ENCODE measurements at places on chromosomes 5 and 9.

- no peak for DNase-seq
Observed at GRCh38 chr9:1171546-1171945, 121.4 kb downstream of the DMRT2 start.

GRCh38 chr5:68233075-68233474 lies 17.5 kb downstream of the PIK3R1 start:
- DNase-seq, result no peak

DNA sequence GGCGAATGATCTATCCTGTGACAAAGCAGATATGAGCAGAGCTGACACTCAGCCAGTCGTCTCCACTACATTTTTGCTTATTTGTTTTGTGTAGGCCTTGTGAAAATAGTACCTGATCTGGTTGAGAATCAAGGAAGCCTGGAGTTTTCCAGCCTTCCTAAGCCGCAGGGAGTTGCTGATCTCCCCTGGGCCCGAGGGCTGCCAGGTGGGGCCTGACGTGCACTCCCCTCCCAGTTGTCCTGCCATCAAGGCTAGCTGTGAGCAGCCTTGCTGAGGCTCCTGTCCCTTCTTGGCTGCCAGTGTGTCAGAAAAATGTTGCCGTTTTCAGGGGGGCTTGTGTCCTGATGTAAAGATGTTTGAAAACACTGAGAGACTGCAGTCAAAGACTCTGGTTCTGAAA lies 102.4 kb downstream of the SMARCA2 start:
- no peak for DNase-seq

GRCh38 chr9:84340535-84340934 lies at the start of gene SLC28A3:
Gene SLC28A3, minus strand, starts transcription at chr9:84340758. Its CDS starts 125 bp downstream, at chr9:84340633.
- DNase-seq, result no peak

DNA sequence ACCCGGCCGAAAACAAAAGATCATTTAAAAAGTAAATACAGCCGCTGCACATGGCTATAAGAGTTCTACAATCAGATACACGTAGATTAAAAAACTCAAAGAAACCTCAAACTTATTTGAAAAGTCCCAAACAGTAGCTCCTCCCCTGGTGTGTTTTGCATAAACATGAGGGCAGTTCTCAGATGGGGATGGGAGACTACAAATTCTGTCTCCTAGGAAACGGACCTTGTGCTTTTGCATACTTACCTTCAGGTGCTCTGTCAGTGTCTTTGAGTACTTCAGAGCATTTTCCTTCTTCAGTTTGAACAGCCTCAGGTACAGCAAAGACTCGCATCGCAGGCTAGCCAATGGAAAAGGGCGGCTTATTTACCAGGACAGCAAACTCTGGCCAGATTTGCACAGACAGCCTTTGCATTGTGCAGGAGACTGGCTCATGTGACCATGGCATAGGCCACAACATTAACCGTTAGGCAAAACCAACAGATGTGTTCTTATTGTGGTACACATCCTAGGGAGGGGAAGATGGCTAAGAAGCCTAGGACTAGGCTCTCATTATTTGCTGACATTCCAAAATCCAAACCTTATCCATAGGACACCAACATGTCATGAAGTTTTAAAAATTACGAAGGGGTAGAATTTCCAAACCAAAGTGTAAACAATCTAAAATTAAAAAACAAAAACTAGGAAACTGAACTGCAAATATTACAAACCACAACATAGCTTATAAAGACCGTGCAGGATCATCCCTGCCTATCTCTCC lies 12.8 kb downstream of the LEAP2 start:
- DNase-seq, result no peak

GRCh38 chr5:157335534-157336422 lies 69.9 kb downstream of the CYFIP2 start:
- no peak for DNase-seq

DNA sequence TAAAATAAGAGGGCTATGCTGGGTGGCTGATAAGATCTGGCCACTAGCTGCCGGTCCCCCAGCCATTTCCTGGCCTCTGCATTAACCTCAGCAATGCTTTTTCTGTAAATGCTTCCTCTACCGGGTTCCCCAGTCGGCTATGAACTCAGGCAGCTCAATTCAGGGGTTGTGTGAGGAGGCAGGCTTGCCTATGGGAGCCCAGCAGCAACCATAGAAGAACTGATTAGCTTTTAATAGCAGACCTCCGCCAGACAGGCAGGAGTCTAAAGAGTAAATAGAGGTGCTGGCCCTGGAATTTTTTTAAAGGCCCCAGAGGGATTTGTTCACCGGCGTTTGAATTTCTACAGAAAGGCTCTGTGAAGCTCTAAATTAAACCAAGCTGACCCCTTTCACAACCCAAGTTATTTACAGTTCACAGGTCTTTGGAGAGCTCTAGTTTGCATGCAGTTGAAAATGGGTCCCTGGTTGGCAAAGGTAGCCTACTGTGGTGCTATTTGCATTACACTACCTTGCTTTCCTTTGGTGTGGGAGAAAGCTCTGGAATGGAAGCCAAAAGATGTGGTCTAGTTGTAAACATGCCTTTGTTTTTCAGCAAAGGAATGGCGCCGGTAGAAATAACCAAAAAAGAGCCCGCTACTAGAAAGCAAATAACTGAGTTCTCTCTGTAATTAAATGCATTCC lies 289.7 kb upstream of the SEMA6A start:
- no peak for DNase-seq

All from stimulated activated CD4-positive, alpha-beta T cell treated with anti-CD3 and anti-CD28 coated beads, Interleukin-2, amount 100 ng/mL, for 48 hours (primary cell).